ENCODE measurements at places on chromosomes 5 and 9.
A peak's percentile ranks its signal among the peaks of the same experiment; 100 is the strongest.

- DNase-seq, result no peak
These were observed 41.1 kb downstream of the G3BP1 start for GRCh38 chr5:151812757-151813309.

DNA sequence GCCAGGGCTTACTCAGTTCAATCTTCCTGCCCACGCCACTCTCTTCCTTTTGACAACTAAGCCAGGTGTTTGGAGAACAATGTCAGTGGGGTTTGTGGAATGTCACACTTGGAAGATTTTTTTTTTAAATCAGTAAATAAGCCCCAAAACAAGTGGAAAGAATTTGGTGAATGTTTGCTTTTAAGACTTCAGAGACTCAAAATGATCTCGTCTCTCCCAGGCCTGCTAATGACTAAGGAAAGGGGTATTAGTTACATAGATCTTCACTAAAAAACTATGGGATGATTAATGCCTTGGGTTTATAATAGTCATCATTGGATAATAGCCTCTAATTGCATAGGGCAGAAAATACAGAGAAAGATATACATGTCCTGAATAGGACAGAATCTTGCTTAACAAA is 166.4 kb downstream of the DMRT2 start:
- no peak for DNase-seq

DNA sequence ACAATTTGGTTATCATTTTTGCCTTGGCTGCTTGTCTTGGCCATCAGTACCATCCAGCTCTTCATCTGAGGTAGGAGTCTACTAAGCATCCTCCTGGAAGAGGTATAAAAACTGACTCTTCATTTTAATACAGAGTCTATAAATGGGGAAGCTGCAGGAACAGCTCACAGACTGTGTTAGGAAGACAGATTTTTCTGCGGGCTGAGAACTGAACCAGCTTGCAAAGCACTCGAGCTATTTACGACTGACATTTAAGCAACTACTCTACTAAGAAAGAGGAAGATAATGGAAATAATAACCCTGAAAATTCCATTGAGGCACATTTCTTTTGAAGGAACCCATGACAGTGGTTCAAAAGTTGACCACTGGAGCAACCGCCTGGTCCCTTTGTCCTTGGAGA is 314.5 kb upstream of the RFX3 start:
- DNase-seq, result no peak

- DNase-seq, result no peak
These were observed 20.0 kb upstream of the NPM1 start for GRCh38 chr5:171367424-171368370.

DNA sequence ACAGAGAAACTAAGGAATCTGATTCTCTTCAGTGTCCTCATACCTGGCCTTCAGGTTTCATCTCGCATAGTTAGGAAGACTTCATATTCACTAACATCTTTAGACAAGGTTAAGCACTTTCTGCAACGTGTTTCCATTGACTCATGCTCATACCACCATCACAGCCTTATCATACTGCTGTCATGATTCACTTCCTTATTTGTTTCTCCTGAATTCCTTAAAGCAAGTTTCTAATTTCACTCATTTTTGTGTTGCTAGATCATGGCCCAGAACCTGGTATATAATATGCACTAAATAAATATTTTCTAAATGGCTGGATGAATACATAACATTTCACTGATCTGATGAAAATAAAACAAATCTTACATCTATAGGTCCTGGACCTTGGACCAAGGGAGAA is 472.9 kb downstream of the PRELID2 start:
- DNase-seq, result no peak

GRCh38 chr5:14281746-14282181 is 138.6 kb downstream of the TRIO start:
- no peak for DNase-seq

DNA sequence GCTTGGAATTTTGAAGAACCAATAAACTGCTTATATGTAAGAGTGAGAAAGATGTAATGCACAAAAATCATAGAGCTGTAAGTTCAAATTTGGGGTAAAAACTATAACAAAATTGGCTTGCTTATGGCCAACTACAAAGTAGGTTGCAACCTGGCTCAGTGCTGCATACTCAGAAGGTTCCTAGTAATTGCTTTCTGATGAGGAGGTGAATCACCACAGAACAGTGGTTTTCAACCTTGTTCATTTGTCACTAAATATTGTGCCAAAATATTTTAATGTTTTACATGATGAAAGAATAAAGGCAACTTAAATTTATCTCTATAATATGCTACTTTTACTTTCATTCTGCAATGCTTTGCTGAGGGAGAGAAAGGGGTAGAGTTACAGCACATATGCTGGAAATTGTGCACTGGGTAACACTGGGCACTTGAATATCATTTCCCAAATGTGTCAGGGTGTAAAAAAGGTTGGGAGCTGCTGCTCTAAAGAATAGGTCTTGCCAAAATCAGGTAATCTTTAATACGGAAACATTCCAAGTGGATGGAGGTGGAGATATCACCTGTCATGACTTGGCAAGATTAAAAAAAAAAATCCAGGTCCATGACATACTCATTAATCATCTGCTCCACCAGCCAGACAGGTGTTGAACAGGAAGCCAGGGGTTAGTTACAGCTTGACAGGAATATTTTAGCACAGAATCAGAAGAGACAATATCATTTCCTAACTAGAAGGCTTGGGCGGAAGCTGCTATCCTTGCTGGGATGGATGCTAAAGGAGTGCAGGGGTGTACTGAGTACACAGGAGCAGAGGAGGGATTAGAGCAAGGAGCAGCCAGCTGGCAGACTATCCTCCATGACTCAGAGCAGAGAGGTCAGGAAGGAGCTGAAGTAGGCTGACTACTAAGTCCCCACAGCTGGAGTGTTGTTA is 34.6 kb upstream of the CCL21 start:
- no peak for DNase-seq

DNA sequence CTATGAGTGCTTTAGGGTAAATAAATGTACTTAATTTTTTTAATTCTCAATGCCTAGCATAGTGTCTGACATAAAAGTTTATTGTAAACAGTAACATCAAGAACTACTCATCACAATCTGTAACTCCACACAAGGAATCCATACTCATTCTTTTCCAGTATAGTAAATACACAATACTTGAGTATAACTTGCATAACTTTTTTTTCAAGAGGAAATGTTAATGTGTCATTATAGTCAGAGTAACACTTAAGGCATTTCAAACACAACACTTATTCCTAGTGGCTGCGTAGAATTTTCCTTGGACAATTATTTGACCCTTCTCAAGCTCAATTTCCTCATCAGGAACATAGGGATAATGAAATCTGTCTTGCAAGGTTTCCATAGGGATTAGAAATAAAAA is 584.3 kb downstream of the CAAP1 start:
- DNase-seq, result no peak

GRCh38 chr5:6755519-6755918 is 42.3 kb downstream of the TENT4A start:
- no peak for DNase-seq

- DNase-seq, result no peak
These were observed 1.8 kb downstream of the RPL12 start for GRCh38 chr9:127449332-127449966.

DNA sequence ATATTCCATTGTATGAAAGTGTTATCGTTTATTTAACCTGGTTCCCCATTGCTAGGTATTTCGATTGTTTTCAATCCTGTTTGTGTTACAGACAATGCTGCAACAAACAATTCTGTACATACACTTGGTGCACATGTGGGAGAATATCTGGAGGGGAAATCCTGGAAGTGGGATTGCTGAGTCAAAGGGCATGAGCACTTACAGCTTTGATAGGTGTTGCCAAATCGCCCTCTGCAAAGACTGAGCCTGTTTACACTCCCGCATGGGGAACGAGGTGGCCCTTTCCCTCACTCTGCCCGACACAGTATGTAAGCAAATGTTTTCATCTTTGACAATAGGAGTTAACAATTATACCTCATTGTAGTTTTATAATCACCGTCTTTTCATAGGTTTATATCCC is 66.2 kb downstream of the PDE6A start:
- no peak for DNase-seq

GRCh38 chr5:92402956-92403702 is 1020.0 kb upstream of the ARRDC3 start:
- DNase-seq, result peak; percentile 65

DNA sequence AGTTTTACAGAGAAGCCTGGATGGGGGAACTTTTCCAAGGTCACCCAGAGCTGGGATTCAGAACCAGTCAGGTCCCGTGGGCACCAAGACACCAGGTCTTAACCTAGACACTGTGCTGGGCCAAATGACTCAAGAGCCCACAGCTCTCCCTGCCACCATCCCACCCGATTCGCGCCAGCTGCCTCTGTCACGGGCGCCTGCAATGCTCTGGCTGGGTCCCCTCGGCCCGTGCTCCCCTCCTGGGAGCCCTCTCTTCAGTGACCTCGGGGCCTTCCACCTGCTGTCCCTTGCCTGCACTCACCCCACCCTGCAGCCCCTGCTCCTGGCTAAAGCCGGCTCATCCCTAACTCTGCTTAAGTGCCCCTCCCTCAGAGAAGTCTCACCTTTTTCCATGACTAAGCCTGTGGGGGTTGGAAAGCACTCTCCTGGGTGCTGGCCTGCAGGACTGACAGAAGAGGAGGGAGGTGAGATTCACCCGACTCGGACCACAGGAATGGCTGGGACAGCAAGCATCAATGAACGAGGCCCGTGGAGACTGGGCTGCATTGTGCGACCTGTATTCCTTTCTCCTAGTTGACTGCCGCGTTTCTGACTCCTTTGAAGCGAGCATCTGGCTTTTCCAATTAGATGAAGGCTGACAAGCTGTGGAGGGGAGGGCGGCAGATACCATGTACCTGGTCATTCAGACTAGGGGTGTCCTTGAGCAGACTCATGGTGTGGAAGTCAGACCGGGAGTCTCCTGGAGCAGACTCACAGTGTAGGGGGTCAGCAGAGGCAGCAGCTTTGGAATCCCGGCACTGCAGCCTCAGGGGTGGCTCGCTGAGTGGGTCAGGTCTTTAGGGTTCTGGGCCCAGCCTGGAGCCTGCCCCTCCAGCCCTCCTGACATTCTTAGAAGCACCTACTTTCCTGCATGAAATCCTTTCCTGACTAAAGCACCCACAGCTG is 5.8 kb upstream of the IL4 start:
- no peak for DNase-seq

- no peak for DNase-seq
These were observed 6.1 kb downstream of the IL12B start for GRCh38 chr5:159324102-159324755.

Measured in NCI-H1092 treated with DMSO at 0.1 percent for 48 hours (cell line).